MM.1S (cell line): ENCODE measurements at places on chromosomes 11 and 22.

GRCh38 chr11:113497066-113497910 lies 22.1 kb upstream of the DRD2 start:
- DNase-seq = no peak

- no peak for DNase-seq
These were observed 1482.7 kb downstream of the TBC1D22A start for GRCh38 chr22:48245196-48245485.

GRCh38 chr11:27459191-27459590 lies 13.4 kb downstream of the LGR4 start:
- no peak for DNase-seq

- no peak for DNase-seq
These were observed 370.6 kb upstream of the MPPED2 start for GRCh38 chr11:30956751-30957150.
